Posterior vena cava (tissue), 2 donors: ENCODE measurements at places on chromosomes 2 and 18. TPM values are rescaled to one million over a fixed set of nuclear protein-coding genes. Genes with fewer than 3 reads are reported as not detected.

ABCA12 gene
- total RNA-seq, result not detected

DNA sequence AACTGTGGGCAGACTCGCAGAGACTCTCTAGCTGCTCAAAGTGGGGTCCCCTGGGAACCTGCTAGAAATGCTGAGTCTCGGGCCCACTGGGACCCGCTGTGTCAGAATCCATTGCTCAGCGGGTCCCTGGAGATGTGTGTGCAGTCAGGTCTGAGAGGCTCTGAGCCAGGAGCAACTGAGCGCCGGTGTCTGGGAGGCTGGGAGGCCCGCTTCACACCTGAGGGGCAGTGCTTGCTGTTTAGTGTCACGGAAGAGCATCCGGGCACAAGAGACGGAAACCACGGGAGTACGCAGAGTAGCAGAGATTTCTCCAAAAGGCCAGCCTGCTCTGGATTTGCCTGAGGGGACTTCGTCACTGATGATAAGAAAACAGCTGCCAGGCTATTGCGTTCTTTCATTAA, 70.1 kb downstream of the EDAR start:
- no peak for DNase-seq

- no peak for DNase-seq
Observed at GRCh38 chr2:209473930-209474419, 50.1 kb downstream of the MAP2 start.

GRCh38 chr2:127217470-127218325, 2.4 kb downstream of the CYP27C1 start:
- no peak for DNase-seq

- no peak for DNase-seq
Observed at GRCh38 chr2:42012651-42013050, 35.2 kb upstream of the PKDCC start.

- no peak for DNase-seq
Observed at GRCh38 chr2:73862987-73863386, 29.8 kb upstream of the ACTG2 start.

ALLC gene
- total RNA-seq, result not detected

- no peak for DNase-seq
Observed at GRCh38 chr18:60870261-60871153, 462.7 kb upstream of the CDH20 start.

GRCh38 chr2:39252888-39253518, 9.2 kb upstream of the CDKL4 start:
- DNase-seq, result no peak

DNA sequence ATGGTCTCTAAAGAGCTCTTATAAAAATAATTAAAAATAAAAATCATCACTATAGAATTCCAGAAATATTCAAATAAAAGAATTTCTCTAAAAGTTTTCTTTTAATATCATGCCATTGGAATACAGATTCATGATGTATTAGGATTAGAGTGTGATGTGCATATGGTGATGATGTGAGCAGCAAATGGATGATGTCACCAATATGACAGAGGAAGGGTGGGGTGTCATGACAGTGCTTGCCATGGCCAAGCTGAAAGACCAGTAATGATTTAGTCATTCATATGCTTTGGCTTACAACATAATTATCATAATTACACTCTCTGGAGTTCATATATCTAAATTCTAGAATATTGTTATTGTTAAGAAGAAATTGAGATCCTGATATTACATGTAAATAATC, 27.4 kb upstream of the TTC32 start:
- no peak for DNase-seq

B3GNT7 gene
- total RNA-seq, result 7.7 TPM

DNA sequence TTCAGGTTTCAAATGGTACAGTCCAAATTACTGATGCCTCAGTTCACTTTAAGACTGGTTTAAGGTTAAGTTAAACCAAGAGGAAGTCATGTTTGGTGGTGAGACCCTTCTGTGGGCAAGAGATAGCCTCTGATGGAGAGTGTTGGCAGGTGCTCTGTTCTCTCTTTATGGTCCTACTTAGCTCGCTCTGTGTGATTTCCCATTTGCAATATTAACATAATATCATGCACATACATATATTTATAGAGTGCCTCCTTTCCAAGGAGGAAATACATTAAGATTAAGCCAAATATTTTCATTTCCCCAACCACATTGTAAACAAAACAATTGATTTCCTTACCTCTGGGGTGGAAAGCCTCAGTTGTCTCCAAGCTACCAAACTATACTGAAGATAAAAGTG, 222.4 kb downstream of the PIK3C3 start:
- no peak for DNase-seq

CHN1 gene
- total RNA-seq, result 9.8 TPM

SCG2 gene
- 0.90 TPM for total RNA-seq

DNA sequence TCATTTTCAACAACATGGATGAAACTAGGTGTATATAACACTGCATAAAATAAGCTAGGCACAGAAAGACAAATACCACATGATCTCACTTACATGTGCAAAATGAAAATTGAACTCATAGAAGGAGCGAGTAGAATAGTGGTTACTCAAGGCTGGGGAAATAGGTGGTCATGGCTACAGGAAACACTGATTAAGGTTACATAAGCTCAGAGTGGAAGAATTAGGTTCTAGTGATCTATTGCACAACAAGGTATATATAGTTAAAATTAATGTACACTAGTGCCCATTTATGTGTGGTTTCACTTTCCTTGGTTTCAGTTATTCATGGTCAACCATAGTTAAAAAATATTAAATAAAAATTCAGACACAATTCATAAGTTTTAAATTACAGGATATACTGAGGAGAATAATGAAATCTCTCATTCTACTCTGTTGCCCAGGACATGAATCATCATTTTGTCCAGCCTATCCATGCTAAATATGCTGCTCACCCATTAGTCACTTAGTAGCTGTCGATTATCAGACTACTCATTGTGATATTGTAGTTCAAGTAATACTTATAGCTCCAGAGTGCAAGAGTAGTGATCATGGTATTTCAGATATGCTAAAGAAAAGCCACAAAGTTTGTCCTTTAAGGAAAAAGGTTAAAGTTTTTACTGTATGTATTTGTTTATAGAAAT, 1530.9 kb upstream of the LRRTM1 start:
- no peak for DNase-seq

IL36RN gene
- total RNA-seq, result not detected

GRCh38 chr2:1607971-1608688, 136.2 kb downstream of the PXDN start:
- peak; percentile 36 for DNase-seq

DNA sequence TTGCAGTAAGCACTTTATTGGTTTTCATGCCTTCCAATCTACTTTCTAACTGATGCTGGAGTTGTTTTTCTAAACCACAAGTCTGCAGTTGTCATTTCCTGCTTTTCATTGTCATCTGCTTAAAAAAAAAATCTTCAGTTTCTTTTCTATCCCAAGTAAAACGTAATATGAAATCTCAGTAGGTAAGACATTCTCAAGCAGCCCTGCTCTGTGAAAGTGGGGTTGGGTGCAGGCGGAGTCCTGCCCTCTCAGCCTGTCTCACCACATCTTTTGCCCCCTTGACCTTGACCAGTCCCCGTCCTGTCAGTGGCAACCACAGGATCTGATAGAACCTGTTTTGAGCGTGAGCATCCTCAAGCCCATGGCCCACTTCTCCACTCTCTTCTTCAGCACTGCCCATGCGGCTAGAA, 80.0 kb upstream of the CPO start:
- no peak for DNase-seq

DNA sequence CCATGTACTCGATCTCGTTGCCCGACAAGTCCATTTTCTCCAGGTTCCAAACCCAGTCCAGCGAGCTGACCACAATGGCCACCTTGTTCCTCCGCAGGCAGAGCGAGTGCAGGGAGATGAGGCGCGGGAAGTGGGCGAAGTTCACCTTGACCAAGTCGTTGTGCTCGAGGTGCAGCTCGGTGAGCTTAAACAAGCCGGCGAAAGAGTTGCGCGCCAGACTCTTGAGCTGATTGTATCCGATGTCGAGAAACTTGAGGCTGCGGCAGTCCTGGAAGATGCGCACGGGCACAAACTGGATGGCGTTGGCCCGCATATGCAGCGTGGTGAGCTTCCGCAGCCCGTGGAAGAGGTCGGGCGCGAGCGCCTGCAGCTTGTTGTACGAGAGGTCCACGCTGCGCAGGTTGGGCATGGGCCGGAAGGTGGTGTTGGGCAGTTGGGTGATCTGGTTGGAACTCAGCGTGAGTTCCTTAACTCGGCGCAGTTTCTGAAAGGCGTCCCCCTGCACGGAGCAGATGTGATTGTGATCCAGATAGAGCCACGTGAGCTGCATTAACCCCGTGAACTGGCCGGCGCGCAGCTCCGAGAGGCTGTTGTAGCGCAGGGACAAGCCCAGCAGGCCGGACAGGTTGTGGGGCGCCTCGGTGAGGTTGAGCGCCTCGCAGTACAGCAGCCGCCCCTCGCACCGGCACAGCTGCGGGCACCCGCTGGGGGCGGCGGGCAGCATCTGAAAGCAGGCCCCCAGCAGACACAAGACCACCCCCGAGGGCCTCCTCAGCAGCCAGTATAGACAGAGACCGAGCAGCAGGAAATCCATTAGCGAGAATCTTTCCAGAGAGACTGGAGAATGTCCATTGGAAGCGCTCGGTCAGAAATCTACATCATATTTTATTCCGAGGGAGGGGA, 1.3 kb downstream of the LRRTM1 start:
- DNase-seq, result peak; percentile 66

- no peak for DNase-seq
Observed at GRCh38 chr2:117972476-117973123, 41.3 kb downstream of the CCDC93 start.

DNA sequence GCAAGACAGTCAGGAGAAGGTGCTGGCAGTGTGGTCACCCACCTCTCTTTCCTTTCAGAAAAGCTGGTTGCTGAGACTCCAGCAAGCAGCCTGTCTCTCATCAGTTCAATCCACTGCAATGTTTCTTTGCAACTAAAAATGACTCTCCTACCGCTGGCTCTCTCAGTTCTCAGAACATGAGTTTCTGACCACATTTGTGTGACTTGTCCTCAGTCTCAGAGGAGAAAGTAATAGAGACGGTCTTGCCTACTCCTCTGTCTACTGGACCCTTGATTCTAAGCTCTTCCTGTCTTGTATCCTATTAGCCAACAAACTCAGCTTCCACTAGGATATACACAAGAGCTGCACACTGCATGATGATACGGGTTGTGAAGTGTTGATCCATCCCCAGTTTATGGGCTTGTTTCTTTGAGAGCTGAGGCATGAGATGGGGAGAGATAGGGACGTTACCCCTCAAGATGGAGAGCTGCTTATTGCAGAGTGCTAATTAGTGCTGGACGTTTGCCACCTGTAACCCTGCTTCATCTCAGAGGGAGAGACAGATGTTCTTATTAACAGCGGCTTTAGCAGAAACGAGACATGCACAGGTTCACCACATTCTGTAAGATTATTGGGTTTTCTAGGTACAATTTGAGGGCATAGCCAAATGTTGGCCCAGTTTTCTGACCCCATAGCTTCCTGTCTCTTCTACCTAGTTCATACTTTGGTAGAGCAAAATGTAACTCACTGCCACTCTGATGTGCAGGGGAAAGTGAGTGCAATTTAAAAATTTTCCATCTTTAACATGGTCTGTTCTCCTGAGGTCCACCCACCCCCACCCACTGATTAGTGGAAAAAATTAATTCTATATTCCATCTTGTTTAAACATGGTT, 32.4 kb upstream of the YWHAQ start:
- DNase-seq, result no peak

TCF4 gene
- 98.7 TPM for total RNA-seq

ERLEC1 gene
- 52.7 TPM for total RNA-seq

DNA sequence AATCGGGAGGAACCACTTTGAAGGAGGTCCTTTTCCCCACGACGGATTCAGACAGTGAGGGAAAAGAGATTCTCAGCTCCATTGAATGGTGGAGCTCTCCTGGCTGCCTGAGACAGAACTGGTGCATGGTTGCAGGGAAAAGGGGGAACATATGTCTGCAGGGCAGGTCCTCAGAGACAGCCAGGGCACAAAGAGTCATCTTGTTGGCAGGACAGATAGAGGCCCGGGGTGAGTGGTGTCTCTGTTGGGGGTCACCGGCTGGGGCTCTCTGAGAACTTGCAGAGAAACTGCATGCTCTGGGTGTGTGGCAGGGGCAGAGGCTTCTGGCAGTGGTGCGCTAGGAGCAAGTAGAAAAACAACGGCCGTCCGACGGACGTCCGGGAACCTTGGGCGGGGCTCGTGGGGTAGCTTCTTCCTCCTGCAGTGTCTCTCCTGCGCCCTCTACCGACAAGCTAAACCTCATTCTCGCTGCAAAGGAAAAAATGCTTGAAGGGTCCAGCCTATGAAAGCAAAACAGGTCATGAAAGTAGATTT, 94.3 kb downstream of the CDCA7 start:
- DNase-seq, result peak; percentile 89

MEX3C gene
- 18.8 TPM for total RNA-seq

PKDCC gene
- total RNA-seq, result 169 TPM
